Activated CD4-positive, alpha-beta T cell treated with anti-CD3 and anti-CD28 coated beads, Interleukin-2, Interleukin-6, amounts not matched to agents 100 ng/mL and 50 ng/mL, durations not matched to agents 16 hours and 8 hours (primary cell): ENCODE measurements at places on chromosomes 16 and 17.
A peak's percentile ranks its signal among the peaks of the same experiment; 100 is the strongest.

- no peak for DNase-seq
These were observed 1.0 kb upstream of the CCNF start for GRCh38 chr16:2428051-2428783.

- DNase-seq, result no peak
These were observed 12.1 kb upstream of the ALDOA start for GRCh38 chr16:30053376-30054015.

DNA sequence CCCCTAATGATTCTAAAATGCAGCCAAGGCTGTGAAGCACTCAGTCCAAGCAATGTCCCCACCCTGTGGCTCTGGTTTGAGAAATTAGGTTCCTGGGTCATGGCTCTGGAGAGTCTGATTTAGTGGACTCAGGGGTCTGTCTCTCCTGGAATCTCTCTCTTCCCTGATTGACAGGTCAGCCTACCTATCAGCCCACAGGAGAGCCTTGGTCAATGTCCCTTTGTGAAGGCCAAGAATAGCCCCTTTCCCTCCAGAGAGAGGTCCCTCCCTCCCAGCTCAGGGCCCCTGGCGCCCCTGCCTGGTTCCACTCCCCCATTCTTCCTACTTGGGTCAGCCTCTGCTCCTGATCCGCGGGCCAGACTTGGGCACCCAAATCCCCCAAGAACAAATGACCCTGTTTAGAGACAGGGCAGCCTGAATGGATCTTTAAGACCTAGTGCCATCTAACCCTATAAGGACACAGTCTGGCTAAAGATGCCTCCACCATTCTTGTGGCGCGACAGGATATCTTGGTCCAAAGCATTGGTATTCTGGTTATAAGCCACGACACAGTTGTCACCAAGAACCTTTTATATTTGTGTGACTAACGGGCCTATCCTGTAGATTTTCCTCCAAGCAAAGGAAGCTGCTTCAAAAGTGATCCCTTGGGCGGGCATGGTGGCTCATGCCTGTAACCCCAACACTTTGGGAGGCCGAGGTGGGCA is 38.3 kb upstream of the PRSS54 start:
- no peak for DNase-seq

- no peak for DNase-seq
These were observed 18.0 kb upstream of the BRCA1 start for GRCh38 chr17:43143201-43143600.

GRCh38 chr16:1474082-1474795 is 589 bp downstream of the CLCN7 start:
- no peak for DNase-seq

DNA sequence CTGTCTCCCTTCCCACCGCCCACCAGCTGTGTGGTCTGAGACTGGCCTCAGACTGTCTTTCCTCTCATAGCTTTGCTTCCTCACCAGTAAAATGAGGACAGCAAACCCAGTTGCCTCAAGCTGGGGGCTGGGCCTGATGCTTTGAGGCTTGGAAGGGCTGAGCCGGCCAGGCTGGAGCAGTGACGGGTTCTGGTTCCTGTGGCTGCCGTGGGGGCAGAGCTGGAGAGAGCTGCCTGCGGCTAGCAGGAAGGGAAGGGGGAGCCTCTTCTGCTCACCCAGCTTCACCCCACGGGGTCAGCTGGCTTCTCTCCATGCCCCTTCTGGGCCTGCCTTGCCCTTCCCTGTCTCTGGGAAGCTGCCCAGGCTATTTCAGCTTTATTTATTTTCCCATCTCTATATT is 23.7 kb downstream of the LASP1 start:
- peak; percentile 60 for DNase-seq

DNA sequence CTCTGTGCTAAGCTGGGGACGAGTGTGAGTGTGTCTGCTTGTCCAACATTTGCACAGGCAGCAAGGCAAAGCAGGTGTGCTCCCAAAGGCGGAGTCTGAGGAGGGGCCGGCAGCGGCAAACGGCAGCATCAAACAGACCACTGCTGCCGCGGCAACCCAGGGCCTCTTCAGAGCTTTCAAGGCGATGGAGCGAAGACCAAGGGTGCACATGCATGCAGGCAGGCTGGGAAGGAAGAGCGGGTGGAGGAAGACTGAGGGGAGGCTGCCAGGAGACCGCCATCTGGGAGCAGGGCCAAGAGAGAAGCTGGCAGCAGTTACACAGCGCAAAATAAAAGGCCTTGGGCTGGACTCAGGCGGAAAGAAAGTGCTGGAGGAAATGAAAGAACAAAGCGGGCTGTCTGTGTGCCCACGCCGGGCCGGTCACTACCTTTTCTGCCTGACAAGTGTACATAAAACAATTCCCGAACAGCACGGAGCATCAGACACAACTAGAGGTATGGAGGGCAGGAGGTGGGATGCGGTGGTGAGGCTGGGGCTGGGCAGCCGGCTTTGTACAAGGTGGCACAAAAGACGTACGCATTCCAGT is 8.5 kb downstream of the TIMM22 start:
- no peak for DNase-seq

GRCh38 chr17:45370949-45371413 is 54.2 kb upstream of the MAP3K14 start:
- no peak for DNase-seq

DNA sequence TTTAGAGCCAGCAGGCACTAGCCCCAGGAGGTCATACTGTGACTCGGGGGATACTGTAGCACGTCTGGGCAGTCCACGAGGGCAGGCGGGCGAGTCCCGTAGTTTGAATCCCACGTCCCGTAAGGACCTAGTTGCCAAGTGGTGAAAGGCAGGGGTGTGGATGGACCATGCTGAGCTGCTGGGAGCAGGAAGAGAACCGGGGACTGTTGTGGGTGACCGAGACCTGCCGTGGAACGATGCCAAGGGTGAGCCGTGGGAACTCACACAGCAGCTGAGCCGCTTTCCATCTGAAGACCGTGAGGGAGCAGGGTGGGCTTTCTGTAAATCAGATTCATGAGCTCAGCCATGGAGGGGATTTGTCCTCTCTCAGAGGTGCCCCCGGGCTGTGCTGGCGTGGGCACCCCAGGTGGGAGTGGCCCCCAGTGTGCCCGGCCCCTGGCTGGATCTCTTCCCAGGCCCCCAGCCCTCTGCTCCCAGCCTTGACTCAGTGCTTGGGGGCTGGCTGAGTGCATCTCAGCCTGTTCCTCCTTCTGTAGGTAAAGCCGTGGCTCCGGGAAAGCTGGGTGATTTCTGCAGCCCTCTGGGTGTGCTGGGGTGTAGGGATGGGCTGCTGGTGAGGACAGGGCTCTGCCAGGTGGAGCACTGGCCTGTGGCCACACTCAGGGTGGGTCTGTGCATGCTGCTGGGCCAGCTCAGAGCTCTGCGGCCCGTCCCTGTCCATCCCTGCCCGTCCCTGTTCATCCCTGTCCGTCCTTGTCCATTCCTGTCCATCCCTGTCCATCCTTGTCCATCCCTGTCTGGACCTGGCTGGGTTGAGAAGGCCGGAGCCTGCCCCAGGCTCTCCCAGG is 13.6 kb downstream of the ASPSCR1 start:
- DNase-seq, result no peak

DNA sequence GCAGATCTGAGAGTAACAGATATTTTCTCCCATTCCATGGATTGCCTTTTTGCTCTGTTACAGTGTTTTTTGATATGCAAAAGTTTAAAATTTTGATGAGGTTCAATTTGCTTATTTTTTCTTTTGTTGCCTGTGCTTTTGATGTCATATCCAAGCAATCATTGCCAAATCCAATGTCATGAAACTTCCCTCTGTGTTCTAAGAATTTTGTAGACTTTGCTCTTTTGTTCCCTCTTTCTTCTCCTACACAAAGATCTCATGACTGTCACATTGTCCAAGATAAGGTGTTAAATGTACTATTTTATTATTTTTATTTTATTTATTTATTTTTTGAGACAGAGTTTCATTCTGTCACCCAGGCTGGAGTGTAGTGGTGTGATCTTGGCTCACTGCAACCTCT is 18.9 kb upstream of the KCNH6 start:
- DNase-seq, result no peak
